ENCODE measurements at places on chromosomes 5 and 9.

GRCh38 chr5:57577432-57578175 lies 95.0 kb upstream of the ACTBL2 start:
- DNase-seq = no peak

- DNase-seq = no peak
Observed at GRCh38 chr9:113599646-113600022, 136.1 kb downstream of the RGS3 start.

- no peak for DNase-seq
Observed at GRCh38 chr9:77707383-77708063, 59.4 kb upstream of the GNA14 start.

GRCh38 chr5:1437876-1438559 lies 7.2 kb downstream of the SLC6A3 start:
- DNase-seq = no peak

- no peak for DNase-seq
Observed at GRCh38 chr9:68836788-68837187, 131.7 kb downstream of the PIP5K1B start.

DNA sequence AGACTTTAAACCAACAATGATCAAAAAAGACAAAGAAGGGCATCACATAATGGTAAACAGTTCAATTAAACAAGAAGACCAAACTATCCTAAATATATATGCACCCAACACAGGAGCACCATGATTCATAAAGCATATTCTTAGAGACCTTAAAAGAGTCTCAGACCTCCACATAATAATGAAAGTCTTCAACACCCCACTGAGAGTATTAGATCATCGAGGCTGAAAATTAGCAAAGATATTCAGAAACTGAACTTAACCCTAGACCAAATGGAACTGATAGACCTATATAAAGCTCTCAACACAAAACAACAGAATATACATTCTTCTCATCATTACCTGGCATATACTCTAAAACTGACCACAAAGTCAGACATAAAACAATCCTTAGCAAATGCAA lies 11.7 kb upstream of the SPINK14 start:
- no peak for DNase-seq

DNA sequence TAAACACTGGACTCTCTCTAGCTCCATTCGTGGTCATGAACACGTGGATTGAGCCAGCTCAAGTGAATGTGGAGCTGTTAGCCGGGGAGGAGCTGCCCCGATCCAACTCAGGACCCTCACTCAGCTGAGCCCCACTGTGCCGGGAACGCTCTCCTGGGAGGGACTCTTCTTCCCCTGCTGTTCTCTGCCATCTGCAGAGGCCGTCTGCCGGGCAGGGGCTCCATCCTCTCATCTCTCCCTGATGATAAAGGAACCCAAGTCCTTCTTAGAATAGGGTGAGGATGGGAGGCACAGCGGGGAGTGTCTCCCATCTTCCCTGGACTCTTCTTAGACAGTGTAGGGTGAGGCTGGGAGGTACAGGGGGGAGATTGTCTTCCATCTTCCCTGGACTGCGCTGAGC lies 120.5 kb upstream of the IRX4 start:
- no peak for DNase-seq

DNA sequence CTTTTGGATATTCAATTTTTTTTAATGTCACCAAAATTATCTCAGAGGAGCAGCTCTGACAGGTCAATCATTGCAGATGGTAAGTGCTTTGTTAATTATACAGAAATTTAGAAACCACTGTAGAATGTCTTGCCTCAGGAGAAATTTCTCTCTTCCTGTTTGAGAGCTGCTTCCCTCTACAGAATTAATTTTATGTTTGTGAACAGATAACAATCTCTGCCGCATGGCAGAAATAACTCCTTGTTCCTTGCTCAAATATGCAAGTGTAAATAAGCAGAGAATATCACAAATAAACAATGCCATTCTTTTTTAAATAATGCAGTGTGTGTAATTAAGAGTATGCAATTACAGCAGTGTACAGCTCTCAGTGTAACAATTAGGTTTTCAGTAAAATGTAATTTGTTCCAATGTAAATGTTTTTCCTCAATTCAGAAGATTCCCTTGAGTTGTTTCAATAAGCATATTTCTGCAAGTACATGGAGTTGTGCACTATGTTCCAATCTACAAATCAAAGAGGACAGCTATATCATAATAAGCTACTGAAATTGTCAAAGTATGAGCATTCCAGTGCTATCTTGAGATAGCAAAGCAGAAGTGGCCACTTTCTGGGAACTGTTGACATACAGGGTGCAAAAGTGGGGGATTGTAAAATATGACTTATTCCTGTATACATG lies 1012.8 kb downstream of the MAT2B start:
- DNase-seq = no peak

- no peak for DNase-seq
Observed at GRCh38 chr5:180305481-180305880, 13.6 kb upstream of the MAPK9 start.

- no peak for DNase-seq
Observed at GRCh38 chr5:149632311-149633251, 51.3 kb downstream of the ARHGEF37 start.

DNA sequence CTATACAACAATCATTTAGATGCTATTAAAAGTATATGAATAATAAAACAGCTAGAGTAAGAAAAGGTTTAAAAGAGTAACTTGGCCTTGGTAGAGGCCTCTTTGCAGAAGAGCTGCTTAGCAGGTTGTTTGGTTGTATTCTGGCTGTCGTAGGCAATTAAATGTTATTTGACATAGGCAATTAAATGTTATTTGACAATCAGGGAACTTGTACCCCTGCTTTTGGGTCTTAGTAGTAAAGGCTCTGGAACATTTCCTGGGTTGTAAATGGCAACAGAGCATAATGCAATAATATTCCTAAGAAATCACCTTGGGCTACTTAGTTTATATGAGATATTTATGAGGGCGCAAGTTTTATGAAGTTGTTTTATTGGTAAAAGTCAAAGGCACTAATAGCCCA lies 84.4 kb upstream of the SLC28A3 start:
- DNase-seq = no peak

DNA sequence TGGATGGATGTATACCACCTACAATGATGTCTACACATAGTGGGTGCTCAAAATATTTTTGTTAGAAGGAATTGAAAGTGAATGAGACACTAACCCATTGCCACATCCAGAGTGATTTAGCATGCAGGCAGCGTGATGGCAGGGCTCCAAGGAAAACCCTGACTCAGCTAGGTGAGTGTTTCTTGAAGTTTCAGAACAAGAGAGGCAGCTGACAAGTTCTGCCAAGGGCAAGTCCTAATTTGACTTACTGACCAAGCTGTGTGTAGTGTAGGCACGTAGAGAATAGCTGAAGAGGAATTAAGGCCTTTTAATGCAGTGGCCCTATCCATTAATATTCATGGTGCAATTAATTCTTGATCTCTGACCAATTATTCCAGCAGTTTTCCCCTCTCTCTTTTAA lies 107.8 kb upstream of the ATP10B start:
- peak; percentile 29 for DNase-seq

DNA sequence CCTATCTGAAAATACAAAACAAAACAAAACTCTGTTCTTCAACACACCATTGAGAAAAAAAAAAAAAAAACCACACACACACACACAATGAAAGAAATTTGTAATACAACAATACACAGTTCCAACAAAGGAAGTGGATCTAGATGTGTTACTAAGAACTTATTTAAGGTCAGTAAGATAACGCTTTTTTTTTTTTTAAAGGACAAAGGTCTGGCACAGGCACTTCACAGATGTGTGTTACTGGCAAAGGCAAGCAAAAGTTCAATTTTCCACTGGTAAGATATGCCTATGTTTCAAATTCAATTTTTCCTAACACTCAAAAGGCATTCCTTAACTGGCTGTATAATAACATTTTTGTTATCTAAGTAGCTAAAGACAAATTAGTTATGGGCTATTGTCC lies 3.6 kb downstream of the RFK start:
- no peak for DNase-seq

DNA sequence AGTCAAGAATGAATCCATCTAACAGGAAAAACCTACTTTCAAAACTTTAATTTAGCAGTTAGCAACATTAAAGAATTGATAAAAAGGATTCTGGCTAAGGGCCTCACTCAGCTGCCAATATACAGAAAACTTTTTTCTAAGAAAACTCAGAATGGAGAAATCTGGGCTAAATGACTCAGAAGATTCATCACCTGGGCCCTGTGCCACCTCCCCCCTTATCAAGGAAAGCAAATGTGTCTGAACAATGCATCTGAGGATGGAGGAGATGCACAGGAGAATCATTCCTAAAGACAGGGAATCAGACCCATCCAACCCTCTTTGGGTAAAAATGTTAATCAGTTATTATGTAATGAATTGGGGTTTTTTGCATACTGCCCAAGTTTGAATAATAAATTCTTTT lies 592.0 kb upstream of the DMAC1 start:
- no peak for DNase-seq

DNA sequence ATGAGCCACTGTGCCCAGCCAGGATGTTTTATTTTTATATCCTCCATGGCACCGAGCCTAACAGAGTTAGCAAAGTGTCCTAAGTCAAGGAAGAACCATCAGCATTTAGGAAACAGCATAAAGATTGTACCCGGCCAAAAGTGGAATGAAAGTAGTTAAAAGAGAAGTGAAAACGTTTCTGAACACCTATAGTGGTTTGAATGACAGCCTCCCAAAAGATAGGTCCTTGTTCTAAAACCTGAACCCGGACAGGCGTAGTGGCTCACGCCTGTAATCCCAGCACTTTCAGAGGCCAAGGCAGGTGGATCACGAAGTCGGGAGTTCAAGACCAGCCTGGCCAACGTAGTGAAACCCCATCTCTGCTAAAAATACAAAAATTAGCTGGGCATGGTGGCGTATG lies 37.4 kb downstream of the ZFAND5 start:
- DNase-seq = no peak

- no peak for DNase-seq
Observed at GRCh38 chr9:124500028-124500795, 7.0 kb downstream of the NR5A1 start.

GRCh38 chr5:178152491-178153444 lies 917 bp downstream of the NHP2 start:
- DNase-seq = no peak

- DNase-seq = peak; percentile 48
Observed at GRCh38 chr5:77210964-77211690, 647 bp downstream of the PDE8B start.

DNA sequence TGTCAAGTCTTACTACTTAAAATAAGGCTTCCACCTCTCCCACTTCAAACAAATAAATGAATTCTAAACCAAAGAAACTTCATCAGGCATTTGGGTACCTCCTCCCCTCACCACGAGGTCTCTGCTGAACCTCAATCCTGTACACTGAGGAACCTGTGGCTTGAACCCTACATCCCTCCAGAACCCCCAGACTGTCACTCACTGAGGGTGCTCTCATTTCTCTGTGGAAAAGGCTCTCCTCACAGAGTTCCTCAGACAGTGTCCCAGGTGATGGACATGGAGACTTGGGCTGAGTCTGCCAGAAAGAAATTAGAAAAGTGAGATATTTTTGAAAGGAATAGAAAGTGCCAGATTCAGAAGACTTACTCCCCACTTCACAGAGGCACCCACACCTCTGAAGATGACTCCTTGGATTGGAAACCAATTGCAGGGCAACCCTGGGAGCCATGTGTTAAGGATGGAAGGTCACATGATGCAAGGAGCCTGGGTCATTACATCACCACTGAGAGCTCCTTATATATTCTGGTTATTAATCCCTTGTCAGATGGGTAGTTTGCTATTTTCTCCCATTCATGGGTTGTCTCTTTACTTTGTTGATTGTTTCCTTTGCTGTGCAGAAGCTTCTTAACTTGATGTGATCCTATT lies 19.8 kb downstream of the MLANA start:
- no peak for DNase-seq

DNA sequence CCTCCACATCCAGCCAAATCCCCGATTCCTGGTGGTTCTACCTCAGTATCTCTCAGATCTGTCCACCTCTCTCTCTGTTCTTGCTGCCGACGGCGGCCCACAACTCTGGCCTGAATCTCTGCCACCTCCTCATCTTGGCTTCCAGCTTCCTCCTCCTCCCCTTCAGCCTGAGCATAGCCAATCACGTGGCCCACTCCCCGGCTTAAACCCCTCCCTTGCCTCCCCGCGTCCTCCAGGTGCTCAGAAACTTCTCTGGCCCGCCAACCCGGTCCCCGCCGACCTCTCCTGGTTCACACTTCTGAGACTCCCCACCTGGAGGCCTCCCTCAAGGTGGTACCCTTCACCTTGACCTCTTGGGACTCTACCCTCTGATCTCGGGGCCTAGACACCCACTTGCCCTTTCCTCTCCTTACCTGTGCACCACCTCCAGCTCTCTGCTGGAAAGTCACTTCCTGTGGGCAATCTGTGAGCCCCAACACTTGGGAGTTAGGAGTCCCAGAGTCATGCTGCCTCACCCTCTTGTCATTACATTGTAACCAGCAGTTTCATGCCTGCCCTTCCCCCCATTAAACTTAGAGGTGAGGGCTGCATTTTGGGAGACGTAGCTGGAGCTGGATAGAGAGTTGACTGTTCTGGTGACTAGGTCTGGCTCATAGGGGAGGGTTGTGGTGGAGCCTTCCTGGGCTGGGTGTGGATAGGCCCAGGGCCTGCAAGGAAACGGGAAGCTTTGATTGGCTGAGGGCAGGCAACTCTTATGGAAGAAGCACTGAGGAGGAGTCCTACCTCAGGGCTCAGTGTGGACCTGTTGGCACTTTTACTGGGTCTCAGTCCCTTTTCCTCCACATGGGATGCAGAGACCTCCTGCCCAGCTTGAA lies 4.5 kb upstream of the SET start:
- peak; percentile 83 for DNase-seq

GRCh38 chr5:35850967-35851680 lies 5.6 kb upstream of the IL7R start:
- DNase-seq = no peak

GRCh38 chr9:99107421-99107820 lies 2.5 kb downstream of the TGFBR1 start:
- no peak for DNase-seq

DNA sequence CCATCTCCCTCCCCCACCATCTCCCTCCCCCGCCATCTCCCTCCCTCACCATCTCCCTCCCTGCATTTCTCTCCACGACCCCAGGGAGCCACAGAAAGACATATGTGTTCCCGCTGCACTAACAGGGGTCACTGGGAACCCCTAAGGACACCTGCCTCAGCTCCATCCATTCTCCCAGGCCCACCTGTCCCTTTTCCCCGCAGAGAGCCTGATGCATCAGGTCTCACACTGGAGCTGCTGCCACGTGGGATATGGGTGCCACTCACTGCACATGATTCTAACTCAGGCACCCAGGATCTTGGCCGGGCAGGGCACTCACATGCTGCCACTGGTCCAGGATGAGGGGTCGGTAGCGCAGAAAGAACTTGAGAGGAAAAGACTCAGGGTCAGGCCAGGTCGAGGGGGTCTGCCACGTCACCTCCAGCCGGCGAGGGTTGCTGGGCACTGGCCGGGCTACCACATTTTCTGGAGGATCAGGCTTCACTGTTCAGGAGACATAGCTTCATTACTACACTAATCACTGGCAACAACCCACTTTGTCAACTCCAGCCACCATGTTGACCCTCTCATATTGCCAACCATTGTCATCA lies 33.2 kb upstream of the ENHO start:
- no peak for DNase-seq

- no peak for DNase-seq
Observed at GRCh38 chr5:14706615-14707021, 42.1 kb downstream of the OTULIN start.

DNA sequence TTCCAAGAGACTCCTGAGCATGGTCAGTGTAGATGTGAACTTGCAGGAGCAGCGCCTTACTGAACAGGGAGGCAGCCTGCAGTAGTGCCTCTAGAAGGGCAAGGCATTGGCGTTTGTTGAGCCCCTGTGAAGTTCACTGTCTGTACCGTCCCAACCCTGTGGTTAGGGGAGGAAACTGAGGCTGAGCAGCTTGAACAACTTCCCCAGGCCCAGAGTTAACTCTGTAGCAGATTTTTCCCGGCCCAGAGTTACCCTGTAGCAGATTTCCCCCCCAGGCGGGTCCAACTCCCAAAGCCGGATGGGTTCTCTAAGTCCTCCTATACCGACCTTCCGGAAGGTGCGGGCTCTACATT lies 9.6 kb downstream of the LMX1B start:
- no peak for DNase-seq
